ENCODE measurements at places on chromosomes 7 and 10. TPM values are rescaled to one million over a fixed set of nuclear protein-coding genes. Genes with fewer than 3 reads are reported as not detected.

Gene ZNF485
- total RNA-seq: 8.3 TPM

Gene FBXL15
- 19.4 TPM for total RNA-seq

Gene MOGAT3
- not detected for total RNA-seq

Gene EFCAB10
- 11.8 TPM for total RNA-seq

Gene MMP21
- 0.46 TPM for total RNA-seq
